Stimulated activated CD4-positive, alpha-beta T cell treated with anti-CD3 and anti-CD28 coated beads, Interleukin-4, amount 100 ng/mL, for 4 hours (primary cell): ENCODE measurements at places on chromosomes 12 and 14.

- no peak for DNase-seq
Measured at GRCh38 chr12:15446807-15447206, 124.5 kb downstream of the PTPRO start.

DNA sequence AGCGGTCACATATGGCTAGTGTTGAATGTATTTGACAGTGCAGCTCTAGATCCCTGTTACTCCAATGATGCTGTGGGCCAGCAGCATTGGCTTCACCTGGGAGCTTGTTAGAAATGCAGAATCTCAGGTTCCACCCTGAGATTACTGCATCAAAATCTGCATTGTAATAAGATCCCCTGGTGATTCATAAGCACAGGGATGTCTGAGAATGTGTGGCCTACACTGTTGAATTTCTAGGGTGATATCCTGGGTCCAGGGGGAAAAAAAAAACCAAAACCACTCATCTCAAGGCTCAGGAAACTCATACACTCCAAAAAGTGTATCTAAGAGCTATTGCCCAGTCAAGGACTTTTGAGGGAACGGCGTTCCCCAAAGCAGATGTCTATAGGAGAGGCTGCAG lies 196.8 kb downstream of the PPM1H start:
- DNase-seq = no peak

- no peak for DNase-seq
Measured at GRCh38 chr12:25926536-25926935, 31.9 kb upstream of the RASSF8 start.

GRCh38 chr14:33061667-33062325 lies 123.1 kb downstream of the NPAS3 start:
- no peak for DNase-seq
